Ecto neural progenitor cell (in vitro differentiated cells): ENCODE measurements at places on chromosomes 6 and 20.
A peak's percentile ranks its signal among the peaks of the same experiment; 100 is the strongest.

DNA sequence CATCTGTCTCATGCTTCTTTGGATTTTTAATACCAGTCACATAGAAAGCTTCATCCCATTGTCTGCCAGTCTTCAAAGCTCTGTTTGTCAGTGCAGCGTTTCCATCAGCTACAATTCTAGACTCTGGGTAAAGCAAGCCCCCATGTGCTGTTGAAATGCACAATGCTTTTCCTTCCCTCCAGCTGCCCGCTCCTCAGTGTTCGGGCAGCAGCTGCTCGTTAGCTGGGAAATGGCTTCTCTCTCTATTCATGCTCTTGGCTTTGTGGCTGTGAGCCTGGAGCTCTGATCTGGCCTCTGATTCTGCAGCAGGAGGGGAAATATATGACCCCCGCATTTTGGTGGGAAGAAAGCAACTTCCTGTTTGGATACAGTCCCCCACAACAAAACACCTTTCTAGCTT is 213.0 kb upstream of the CDYL start:
- no peak for DNase-seq

GRCh38 chr6:52130440-52130839 is 43.0 kb upstream of the PKHD1 start:
- DNase-seq: no peak

DNA sequence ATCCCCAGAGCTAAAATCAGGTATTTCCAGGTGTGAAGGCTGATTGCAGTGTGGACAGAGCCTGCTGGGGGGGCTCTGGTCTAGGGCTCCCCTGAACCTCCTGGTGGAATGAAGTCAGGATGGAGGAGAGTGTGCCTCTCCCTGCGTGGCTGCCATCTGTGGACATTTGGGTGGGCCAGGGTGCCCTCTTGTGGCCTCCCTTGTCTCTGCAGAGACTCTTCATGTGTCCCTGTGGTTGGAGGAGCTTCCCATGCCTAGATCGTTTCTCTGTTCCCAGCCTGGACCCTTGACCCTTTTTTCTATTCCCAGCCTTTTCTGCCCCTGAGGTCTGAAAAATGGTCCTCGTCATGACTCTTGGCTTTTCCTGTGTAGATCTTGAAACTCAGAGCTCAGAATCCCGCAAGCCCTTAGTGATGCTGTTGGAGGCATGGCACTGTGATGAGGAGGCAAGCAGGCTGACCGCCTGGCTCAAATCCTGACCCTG is 9.9 kb upstream of the PSMF1 start:
- peak; percentile 75 for DNase-seq

- DNase-seq: no peak
These were observed 395.5 kb upstream of the RUNX2 start for GRCh38 chr6:44932651-44933091.

DNA sequence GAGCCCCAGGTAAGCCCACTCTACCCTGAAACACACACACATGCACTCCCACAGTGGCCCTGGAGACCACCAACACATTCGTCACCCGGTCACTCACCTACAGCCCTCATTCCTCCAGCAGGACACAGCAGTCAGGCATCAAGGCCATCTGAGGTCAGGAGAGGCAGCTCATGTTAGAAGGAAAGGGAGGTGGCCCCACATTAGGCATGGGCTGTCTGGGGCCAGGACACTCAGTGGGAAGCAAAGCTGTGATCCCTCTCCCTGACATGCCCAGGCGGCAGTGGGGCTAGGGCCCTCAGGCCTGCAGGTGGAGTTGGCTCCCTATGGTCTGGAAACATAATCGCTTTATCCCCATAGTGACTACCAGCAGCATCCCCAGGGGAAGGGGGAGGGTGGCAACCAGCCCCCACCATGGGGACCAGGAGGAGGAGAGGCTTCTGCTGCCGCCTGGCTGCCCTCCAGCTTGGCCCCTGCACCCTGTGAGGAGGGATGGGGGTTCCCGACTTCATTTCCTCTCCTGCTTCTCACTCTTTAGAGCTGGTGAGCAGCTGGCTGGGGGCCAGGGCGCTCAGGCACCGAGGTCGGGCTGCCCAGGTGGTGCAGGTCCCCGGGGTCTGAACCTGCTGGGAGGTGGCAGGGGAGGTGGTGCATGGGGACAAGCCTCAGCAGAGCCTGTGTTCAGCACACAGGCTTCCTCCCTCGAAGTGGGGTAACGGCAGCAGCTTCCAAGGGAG is 76.6 kb upstream of the CST7 start:
- DNase-seq: no peak

DNA sequence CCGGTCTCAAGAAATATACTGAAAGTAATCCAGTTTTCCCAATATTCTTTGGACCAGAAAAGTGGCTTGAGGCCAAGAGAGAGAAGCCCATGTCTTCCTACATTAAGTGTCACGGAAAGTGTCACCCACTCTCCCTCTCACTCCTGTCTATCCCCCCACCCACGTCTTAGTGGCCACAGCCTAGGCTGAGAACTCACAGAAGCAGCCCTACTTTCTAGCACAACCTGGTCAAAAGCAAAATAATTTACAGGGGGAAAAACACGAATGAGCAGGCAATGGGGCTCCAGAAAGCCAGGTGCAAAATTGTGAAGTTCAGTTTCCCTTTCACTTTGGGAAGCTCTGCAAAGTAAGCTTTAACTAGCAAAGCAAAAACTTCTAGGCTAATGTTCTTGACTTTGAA is 118.0 kb downstream of the OPRM1 start:
- DNase-seq: no peak

- DNase-seq: no peak
These were observed 137.0 kb downstream of the KCNQ5 start for GRCh38 chr6:72758901-72759300.

GRCh38 chr20:63309261-63310071 is 16.5 kb downstream of the COL20A1 start:
- DNase-seq: peak; percentile 86
